ENCODE measurements at places on chromosomes 5 and 9.
A peak's percentile ranks its signal among the peaks of the same experiment; 100 is the strongest.

- DNase-seq, result no peak
Measured at GRCh38 chr5:125277494-125278154, 531.2 kb upstream of the ZNF608 start.

DNA sequence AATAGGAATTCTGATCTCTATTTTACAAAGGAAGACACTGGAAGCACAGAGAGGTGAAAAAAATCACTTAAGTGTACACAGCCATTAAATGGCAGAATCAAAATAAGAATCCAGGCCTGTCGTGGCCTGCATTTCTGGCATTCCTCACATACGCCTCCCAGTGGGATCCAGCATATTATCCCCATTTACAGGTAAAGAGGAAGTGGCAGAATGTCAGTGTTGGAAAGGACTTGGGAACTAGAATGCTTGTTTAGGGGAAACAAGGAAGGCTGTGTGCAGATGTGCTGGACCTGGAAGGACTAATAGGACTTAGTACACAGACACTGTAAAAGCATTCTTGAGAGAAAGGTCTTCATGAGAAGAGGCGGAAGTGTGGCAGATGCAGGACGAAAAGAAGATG, 241.8 kb downstream of the TRIM32 start:
- DNase-seq, result no peak

DNA sequence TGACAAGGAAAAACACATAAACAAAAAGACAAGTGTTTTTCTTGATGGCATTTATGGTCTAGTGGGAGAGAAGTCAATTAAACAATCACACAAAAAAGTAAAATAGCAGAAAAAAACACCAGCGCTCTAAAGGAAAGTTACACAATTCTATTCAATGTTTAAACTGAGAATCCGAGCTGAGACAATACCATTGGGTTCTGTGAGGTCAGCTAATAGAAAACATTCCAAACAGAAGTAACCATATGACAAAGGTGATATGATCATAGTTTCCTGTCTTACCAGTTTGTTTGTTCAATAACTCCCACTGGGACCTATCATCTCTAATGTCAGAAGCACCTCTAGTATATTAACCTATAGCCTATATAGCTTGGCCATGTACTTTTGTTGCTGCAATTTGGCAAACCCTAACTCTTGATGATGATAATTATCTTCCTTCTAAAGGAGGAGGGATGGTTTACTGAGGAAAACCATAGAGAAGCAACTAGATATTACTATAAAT, 1030.0 kb downstream of the CDH12 start:
- no peak for DNase-seq

DNA sequence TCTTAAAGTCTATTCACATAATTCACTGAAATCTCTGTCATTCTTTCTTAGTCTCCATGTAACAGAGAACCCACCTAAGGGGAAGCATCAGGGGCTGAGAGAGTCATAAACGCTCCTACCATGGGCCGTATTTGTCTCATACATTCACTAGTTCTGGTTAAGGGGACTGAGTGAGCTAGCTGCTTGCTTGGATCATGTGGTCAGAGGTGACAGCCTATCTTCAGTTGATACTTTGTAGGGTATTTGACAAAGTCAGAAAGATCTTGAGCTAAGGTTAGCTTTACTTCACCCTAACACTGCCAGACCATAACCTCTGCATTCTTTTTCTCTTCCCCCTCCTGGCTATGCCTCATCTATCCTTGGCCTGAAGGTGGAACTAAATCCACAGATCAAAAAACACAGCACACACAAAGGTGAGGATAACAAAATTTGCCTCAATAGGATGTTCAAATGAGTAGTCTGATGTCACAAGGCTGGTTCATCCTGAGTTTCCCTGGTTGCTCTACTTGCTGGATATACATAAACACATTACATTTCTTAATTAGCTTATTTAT, 66.5 kb downstream of the MARCHF3 start:
- DNase-seq, result no peak

DNA sequence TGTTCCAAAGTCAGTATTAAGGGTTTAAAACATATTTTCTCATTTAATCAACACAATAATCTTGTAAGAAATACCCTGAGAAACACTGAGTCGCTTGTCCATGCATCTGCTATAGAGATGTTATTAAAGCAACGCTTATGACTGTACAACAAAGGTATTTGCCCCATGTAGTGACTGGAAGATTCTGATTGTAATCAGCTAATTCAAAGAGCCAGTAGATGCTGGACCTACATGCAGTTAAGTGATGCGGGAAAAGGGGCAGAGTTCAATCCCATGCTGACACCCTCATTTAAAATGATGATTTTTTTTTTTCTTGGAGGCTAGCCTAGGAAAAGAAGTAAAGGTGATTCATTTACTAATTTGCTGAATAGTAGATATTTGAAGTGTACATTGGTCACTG, 149.3 kb upstream of the MTAP start:
- no peak for DNase-seq

GRCh38 chr5:167294882-167295680, 996.4 kb upstream of the WWC1 start:
- DNase-seq, result no peak

DNA sequence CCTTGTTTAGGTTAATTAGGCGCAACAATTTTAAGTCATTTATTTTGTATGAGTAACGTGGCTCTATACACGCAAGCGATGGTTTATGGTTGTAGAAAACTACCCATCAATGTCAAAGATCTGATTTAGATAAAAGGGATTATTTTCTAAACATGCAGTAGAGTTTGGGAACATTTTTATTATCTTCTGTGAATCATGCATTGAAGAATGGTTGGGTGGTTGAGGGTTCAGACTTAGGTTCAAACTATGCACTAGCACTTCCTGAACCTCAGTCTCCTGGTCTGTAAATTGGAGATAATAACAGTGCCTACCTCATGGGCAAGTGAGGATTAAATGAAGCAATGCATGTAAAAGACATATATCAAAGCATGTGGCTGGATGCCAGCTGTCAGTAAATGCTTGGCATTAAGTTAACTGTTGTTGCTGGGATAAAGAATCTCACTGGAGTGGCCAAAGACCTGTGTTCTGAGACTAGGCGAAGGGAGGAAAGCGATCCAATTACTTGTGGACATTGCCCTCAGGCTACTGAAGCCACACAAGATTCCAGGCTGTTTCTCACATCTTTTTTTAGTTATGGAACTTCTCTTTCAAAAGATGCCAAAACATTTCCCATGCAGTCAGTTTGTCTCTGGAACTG, 1.1 kb upstream of the OTULINL start:
- peak; percentile 60 for DNase-seq

DNA sequence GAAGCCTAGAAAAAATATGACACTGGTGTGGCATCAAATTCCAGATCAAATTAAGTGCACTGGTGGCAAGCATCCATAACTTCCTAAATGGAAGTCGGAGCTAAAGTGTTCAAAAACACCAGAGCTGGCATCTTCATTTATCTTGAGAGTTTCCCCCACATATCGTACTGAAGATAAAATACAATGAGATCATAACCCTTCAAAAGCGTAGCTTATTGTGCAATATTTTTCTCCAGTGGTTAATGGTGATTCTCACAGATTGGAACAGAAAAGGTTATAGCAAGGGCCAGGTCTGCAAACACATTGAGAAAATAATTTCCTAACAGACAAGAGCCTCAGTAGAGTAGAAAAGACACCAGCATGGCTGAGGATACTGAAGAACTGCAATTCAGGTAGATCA, 147.6 kb downstream of the SEMA5A start:
- DNase-seq, result no peak

GRCh38 chr9:134902936-134903335, 14.8 kb downstream of the FCN1 start:
- DNase-seq, result no peak

- no peak for DNase-seq
Measured at GRCh38 chr5:159504106-159504856, 174.0 kb upstream of the IL12B start.

DNA sequence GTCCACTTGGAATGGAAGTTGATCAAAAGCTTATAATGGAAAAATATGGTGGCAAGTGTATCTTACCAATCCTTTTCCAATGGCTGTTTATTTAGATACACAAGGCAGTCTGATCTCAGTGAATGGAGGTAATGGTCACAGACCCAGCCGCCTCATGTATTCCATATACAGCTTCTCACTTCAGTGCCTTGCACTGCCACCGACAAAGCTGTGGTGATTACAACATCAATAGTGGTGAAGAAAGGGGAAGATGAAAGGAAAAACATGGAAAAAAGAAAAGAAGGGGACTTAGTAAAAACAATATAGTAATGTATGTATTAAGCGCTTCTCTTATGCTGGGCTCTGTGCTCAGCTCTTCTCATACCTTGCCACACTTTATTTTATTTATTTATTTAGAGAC, 297.3 kb upstream of the RASA1 start:
- no peak for DNase-seq

DNA sequence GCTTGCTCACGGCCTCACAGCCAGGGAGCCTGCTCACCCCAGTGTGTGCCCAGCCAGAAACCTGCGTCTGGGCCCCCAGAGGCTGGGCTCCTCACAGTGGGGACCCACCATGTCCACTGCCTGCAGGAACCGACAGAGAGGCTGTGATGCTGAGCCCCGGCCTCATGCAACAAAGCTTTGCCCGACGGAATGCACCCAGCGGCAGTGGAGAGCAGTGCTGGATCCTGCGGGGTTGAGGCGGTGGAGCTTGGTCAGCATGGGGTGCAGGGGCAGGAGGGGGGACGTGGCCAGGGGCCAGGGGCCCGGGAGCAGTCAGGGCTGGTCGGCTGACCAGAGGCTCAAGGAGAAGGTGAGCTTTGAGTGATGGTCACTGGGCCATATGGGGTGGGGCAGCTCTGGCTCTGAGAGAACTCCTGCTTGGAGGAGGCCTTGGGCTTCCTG, 7.7 kb upstream of the CEP72 start:
- DNase-seq, result no peak

- no peak for DNase-seq
Measured at GRCh38 chr5:147169901-147170300, 64.9 kb upstream of the STK32A start.

DNA sequence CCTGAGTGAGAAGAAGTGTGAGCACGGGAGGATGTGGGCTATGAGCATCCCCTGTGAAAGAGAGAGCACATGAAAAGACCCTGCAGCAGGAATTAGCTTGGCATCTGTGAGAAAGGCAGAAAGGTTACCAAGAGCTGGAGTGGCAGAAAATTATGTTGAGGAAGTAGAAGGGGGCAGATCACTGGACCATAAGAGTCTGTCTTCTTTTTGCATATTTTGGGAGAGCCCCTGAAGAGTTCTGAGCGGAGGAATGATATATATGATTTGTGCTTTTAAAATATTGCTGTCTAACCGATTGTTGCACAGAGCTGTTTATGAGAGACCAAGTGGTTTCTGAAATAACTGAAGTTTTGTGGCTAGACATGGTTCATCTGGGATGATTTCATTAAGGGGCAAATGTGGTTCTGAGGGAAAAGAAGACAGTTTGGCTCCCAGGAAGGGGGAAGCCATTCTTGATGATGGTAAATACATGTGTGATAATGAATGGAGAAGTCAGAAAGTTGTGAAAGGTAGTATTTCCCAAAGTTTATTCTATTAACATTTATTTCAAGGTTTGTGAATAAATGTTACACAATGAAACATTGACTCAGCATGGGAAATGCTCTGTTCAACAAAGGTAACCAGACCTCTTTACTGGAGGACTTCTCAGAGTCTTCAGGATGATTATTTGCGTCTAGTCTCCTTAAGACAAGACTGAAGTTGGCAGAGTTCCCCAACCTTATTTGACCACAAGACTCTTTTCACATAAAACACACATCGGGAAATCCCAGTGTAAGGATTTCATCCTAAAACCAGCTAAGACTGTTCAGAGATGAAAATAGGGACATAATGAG, 31.5 kb upstream of the ADRB2 start:
- no peak for DNase-seq

DNA sequence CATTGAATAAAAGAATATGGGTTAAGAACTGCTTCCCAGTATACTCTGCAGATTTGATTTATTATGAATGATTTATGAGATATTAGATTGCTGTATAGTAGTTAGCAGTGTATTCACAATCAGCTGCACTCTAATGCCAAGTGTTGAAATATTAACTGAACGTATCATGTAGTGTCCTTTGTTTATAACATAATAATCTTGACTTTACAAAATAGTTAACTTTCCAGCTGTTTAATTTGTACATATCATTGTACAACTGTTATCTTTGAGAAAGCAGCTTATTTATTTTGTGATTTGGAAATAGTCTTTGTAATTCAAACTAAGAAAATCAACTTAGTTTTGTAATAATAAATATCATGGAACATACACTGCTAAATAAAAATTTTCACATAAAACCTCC, 219.5 kb downstream of the RANBP17 start:
- DNase-seq, result no peak

Measured in NCI-H524 (cell line).